Femur (tissue), 1 donor: ENCODE measurements at places on chromosomes 12 and 14.
A peak's percentile ranks its signal among the peaks of the same experiment; 100 is the strongest.

- no peak for DNase-seq
Observed at GRCh38 chr14:84465880-84466279, 1064.1 kb upstream of the FLRT2 start.

GRCh38 chr14:100076606-100077005 is 11.4 kb downstream of the EVL start:
- peak; percentile 50 for DNase-seq

DNA sequence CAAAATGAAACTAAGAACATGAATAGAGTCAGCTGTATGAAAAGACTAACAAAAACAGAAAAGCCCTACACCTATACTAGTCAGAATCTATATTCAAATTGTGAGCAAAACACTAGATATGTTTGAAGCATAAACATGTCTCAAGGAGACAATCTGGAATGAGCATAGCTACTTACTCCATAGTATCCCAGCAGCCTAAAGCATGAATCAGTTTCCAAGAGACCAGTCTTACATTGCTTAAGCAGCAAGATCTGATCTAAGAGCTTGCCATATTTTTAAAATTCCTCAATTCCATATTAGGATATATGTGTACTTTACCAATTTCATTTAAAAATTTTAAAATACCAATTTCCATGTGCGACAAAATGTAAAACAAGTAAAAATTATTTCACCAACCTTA is 7.7 kb downstream of the CAPS2 start:
- no peak for DNase-seq

- DNase-seq: no peak
Observed at GRCh38 chr12:2325519-2325918, 272.7 kb downstream of the CACNA1C start.

- DNase-seq: no peak
Observed at GRCh38 chr12:89733579-89734201, 25.1 kb upstream of the ATP2B1 start.

DNA sequence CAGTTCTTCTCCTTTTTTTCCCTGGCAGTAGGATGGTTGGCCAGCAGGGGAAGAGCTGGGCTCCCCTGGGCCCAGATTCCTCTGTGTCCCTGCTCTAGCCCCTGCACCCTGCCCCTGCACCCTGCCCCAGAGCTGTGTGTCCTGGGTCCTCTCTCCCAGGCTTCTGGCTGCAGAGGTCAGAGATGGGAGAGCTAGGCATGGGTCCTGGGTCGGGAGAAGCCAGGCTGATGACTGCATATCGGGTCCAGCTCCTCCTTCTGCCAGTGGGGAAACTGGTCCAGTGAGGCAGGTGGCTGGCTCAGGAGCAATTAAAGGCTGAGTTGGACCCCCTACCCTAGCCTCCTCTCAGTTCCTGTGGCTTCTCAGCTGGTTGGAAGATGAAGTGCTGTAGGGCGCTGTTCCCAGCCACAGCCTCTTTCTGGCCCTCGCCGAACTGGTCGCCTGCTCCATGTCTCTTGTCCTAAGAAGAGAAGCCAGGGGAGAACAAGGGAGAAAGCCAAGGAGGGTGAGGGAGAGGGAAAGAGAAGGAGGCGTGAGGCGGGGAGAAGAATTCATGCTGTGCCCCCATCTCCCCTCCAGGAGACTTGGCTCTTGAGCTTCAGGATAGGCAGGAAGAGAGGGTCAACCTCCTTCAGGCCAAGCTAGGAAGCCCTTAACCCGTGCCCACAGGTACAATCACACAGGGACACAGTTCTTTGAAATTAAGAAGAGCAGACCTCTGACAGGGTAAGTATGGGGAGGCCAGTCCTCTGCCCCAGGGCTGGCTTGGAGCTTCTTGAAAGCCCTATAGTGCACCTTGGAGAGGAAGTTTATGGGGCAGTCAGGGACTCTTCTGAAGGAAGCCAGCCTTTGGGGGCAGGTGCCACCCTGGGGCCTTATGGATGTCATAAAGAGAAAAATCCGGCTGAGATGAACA is 9.5 kb downstream of the VASH1 start:
- no peak for DNase-seq

GRCh38 chr14:23146351-23146910 is 27.4 kb upstream of the CEBPE start:
- no peak for DNase-seq

DNA sequence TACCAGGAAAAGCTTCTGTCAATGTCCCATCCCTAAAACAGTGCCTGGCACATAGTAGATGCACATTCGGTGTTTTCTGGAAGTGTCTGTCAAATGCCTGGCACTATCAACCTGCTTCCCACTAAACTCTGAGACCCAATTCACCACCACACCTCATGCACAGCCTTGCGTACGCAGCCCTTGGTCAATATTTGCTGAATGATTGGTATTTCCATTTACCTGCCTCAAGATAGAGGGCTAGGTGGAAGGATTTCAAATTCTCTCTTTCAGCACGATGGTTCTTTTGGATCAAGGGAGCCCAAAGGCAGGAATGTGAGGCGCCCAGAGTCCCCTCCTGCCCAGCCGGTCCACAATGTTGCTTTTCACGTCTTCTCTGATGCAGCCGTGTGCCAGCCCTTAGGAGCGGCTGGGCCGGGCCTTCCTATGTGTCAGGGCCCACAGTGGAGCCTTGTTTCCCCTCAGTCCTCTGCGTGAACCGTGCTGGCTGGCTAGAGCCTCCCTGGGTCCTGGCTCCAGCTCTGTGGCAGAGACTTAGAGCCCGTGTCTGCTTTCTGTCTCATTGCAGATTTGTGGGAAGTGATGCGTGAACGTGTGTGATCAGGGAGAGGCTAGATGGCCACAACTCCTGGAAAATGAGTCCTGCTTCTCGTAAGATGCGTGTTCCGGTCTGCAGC is 99.9 kb upstream of the RFLNA start:
- peak; percentile 58 for DNase-seq

GRCh38 chr12:43789941-43790340 is 16.2 kb downstream of the TWF1 start:
- DNase-seq: peak; percentile 40

GRCh38 chr12:45433441-45433868 is 217.6 kb downstream of the ANO6 start:
- no peak for DNase-seq

DNA sequence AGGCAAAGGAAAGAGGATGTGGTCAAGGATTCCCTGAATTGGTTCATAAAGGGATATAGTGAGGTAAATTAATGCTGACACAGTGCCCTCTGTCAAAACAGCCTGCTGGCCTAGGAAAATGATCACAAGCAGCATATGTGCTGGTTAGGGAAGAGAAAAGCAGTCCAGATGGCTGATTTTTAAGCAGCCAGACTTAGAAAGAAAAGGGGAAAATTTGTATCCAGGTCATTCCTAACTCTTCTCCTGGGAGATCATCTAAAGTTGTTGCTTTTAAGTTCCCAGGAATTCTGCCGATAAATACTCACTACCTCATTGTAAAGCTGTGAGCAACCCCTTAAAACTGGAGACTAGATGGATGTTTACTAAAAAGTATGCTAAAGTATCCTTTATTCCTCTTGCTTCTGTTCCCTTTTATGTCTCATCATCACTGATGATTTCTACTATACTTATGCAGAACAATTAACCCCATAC is 46.4 kb upstream of the CNOT2 start:
- DNase-seq: peak; percentile 21

DNA sequence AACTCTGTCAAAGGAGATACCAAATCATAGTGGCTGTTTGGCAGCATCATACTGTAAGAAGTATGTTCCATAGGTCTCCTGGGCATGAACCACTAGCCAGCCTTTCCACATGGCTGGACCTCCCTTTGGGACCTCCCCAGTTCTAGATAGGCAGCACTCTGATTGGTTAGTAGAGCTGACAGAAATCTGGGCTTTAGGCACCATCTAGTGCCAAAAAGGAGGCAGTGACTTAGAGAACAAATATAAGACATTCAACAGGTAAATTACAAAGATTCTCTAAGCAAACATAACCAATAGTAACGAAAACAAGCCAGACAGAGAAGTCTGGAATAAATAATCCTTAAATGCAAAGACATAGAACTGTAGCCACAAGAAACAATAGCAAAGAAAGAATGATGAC is 148.0 kb upstream of the PDE3A start:
- no peak for DNase-seq

DNA sequence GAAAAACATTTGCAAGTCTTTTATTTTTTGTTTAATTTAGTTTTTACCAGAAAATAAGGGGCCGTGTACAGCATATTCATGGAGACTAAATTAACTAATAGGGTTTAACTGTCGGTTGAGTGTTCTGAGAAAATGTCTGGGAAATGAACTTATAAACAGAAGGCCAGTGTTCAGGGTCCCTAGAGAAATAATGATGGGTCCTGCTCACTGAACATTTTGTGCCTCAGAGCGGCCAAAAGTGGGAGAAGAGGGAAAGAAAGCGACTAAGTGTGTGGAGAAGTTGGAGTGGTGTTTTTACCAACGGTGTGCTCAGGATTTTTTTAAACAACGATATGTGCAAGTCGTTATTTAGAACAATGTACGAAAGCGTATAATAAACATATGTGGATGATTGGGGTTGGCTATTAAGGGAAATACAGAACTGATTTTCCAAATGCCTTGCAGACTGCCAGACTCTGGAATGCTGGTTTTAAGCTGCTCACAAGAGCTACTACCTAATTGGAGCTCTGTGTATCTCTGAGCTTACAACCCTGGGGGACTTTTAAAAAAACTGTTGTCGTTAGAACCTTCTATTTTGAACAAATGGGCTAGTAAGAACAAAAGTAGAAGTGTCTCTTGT is 166.7 kb downstream of the SLC38A4 start:
- DNase-seq: no peak

- DNase-seq: no peak
Observed at GRCh38 chr14:102192840-102193502, 53.3 kb downstream of the WDR20 start.
